ENCODE measurements at places on chromosomes 7 and 10.

DNA sequence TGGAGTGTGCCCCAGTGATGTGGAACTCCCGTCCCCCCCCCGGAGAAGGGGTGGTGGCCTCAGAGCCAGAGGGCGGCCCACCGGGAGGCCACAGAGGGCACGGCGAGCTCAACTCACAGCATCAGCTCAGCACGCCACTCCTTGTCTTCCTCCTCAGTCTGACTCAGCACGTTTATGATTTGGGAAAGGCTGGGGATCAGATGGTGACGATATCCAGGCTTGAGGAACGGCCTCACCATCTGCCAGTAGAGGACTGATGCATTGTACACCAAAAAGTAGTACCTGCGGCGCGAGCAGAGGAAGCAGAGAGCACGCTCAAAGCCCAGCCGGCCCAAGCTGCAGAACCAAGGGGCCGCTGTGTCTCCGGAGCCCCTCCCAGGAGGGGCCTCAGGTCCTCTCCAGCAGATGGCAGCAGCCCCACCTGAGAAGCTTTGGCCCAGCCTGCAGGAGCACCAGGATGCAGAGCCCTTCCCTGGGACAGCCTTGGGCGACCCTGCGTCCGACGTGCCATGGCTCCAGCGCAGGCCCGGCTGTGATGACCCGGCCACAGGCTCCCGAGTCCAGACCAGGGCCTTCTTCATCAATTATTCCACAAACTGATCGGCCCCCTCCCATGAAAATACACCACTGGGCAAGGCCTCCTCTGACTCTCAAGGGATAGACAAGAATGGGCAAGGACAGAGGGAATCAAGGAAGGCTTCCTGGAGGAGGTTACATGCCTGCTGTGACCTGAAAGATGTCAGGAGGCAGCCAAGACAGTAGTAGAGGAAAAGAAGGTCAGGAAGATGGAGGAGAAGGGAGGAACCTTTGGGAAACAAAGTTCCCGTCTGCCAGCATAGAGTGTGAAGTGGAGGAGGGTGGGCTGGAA is 3.7 kb downstream of the CFAP46 start:
- H3K27me3 ChIP-seq = peaks cover 26% of the 10 kb centered on the region
- ATAC-seq = no peak
- H3K27ac ChIP-seq = no peak overlapping the region
- H3K36me3 ChIP-seq = no peaks in the 10 kb centered on the region

DNA sequence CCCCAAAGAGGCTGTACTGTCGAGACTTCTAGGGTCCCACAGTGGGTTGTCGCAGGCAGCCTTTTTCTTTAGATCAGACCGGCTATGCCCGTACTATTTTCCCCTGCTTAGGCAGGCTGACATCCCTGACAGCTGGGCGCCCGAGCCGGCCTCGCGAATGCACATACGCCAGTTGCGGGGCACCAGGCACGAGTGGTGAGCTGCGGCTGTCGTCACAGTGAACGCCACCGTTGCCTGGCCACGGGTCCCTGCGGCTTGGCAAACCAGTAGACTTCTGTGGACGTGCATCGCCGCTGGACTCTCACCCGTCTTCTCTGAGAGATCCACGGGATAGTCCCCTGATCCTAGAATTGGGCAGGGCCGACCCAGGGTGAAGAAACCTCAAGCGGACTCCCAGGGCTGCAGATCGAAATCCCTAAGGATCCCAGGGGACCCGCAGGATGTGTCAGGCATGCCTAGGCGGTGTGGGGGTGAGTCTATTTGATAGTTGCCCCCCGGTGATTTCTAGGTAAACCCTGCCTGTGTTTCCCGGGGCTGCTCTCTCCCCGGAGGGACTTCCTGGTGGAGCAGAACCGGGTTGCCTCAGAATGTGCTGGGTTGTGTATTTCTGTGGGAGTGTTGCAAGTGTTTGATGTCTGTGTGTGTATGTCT is 33.0 kb upstream of the ZNF273 start:
- peaks cover 4% of the 10 kb centered on the region for H3K27me3 ChIP-seq
- H3K4me1 ChIP-seq = no peaks in the 10 kb centered on the region
- no peak overlapping the region for H3K4me3 ChIP-seq
- H3K27ac ChIP-seq = no peak overlapping the region
- no peak for ATAC-seq

DNA sequence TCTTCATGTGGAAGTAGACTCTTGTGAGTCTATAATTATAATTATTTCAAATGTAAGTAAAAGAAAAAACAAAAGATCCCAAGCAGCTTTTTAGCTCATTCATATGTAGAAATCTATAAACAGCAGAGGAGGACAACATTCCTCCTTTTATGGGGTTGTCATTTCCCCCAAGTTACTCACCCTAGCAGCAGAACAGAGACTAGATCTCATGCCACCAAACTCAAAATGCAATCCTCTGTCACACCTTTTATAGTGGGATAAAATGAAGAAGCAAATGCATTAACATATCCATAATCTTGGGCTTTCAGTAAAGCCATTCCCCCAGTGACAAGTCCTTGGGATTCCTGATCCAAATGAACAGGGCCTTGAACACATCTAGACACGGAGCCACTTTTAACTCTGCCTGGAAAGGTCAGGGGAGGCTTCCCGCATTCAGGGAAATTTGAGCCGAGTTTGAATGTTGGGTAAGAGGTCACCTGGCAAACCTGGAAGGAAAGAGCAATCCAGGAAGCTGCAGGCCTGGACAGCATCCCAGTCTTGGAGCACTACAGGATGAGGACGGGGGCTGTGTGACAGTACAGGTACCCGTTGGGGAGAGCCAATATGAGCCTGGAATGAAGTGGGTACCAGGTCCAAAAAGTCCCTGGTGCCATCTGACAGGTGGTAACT is 76.4 kb downstream of the DOCK4 start:
- H3K4me3 ChIP-seq = no peak overlapping the region
- no peaks in the 10 kb centered on the region for H3K36me3 ChIP-seq
- H3K4me1 ChIP-seq = no peaks in the 10 kb centered on the region

DNA sequence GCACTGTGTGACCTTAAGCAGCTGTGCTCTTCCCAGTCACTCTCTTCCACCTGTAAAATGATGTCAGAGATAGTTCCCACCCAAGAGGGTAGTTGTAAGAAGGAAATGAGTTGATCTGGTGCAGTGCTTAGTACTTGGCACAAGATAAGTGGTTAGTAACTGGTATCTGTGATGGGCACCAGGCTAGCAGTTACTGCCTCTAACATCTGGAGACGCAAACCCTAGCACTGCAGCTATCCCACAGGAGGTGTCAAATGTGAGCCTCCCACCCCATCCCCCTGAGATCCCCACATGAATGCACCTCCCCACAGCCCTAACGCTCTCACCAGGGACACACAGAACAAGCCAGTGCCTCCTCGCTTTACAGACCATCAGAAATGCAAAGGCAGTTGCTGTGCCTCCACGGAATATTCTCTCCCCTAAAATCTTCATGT is 72.0 kb downstream of the KCNMA1 start:
- no peaks in the 10 kb centered on the region for H3K36me3 ChIP-seq
- H3K27me3 ChIP-seq = peaks cover 25% of the 10 kb centered on the region
- ATAC-seq = no peak
- H3K4me3 ChIP-seq = no peak overlapping the region

DNA sequence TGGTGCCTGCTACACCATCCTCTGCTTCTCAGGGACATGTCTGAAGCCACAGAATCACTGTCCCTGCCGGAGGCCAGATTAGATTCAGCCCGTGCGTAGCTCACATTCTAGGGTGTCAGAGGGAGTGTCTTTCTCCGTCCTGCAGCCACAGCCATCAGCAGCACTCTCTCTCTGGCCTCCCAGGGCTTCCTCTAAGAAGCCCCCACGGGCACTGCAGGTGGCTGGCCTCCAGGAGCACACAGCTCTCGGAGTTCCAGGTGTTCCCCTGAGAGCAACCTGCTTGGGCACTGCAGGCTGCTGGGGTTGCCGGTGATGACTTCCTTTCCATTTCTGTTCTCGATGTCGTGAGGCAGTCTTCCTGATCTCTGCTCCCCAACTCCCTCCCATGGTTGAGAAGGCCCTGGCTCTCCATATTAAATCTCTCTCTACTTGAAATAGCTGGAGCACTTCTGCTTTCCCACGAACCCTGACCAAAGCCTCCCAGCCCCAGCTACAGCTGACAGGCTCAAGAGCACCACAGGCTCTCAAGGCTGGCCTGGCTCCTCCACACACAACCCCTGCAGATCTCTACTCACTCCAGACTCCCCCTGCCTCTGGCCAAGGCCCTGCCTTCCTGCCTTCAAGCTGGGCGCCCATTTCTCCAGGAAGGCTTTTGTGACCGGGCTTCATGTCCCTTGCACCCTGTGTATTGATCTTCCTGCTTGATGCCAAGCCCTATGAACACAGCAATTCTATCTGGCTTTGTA is 49.0 kb upstream of the TMEM72 start:
- no peak for ATAC-seq
- no peaks in the 10 kb centered on the region for H3K36me3 ChIP-seq
- no peak overlapping the region for H3K4me3 ChIP-seq
- H3K4me1 ChIP-seq = peaks cover 4% of the 10 kb centered on the region
- H3K27me3 ChIP-seq = peaks cover 25% of the 10 kb centered on the region

DNA sequence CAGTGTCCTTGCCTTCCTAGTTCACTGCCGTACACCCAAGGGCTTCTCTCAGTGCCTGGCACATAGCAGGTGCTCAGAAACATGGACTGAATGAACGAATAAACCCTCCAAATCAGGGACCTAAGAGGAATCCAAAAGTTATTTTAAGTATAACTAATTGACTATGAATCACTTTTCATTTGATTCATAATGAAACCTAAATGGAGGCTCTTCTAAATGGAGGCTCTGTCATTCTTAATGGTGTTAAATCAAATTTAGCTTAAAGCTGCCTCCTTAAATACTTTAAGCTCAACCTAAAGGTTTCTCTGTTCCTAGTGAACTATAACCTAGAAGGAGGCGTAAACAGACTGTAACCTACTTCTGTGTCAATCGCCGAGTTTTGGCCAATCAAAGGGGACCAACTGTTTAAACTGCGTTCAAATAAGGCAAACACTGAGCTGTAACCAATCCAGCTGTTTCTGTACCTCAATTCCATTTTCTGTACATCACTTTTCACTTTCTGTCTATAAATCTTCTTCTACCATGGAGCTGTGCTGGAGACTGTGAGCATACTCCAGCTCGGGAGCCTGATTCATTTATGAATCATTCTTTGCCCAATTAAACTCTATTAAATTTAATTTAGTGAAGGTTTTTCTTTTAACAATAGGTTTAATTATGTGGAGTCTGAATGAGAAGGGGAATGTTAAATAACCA is 11.0 kb downstream of the PYROXD2 start:
- peaks cover 12% of the 10 kb centered on the region for H3K4me1 ChIP-seq
- H3K27me3 ChIP-seq = no peaks in the 10 kb centered on the region
- peaks cover 12% of the 10 kb centered on the region for H3K36me3 ChIP-seq
- H3K27ac ChIP-seq = peak overlapping the region; percentile 84
- peak overlapping the region; percentile 33 for H3K4me3 ChIP-seq
- peak; percentile 59 for ATAC-seq

Data from activated T-helper 17 cell treated with anti-CD3 and anti-CD28 coated beads, Interleukin-2, amount 50 U/mL, for 72 hours (primary cell).